ENCODE measurements at places on chromosomes 1 and 21.

- H3K27ac ChIP-seq: peak overlapping the region; percentile 46
- H3K4me3 ChIP-seq: peak overlapping the region; percentile 63
- DNase-seq: no peak
- peaks cover 51% of the 10 kb centered on the region for H3K27me3 ChIP-seq
Observed at GRCh38 chr1:1351511-1352427, 2.6 kb upstream of the DVL1 start.

- H3K27me3 ChIP-seq: no peaks in the 10 kb centered on the region
- H3K27ac ChIP-seq: peak overlapping the region; percentile 100
- H3K36me3 ChIP-seq: peaks cover 2% of the 10 kb centered on the region
- DNase-seq: peak; percentile 58
- H3K4me1 ChIP-seq: peaks cover 74% of the 10 kb centered on the region
Observed at GRCh38 chr1:18927082-18927653, 24.8 kb upstream of the ALDH4A1 start.

- H3K4me3 ChIP-seq: no peak overlapping the region
- no peak overlapping the region for H3K27ac ChIP-seq
- peaks cover 3% of the 10 kb centered on the region for H3K27me3 ChIP-seq
- no peak for DNase-seq
- H3K36me3 ChIP-seq: no peaks in the 10 kb centered on the region
- H3K4me1 ChIP-seq: no peaks in the 10 kb centered on the region
Observed at GRCh38 chr1:63874278-63874880, 100.6 kb downstream of the ROR1 start.

DNA sequence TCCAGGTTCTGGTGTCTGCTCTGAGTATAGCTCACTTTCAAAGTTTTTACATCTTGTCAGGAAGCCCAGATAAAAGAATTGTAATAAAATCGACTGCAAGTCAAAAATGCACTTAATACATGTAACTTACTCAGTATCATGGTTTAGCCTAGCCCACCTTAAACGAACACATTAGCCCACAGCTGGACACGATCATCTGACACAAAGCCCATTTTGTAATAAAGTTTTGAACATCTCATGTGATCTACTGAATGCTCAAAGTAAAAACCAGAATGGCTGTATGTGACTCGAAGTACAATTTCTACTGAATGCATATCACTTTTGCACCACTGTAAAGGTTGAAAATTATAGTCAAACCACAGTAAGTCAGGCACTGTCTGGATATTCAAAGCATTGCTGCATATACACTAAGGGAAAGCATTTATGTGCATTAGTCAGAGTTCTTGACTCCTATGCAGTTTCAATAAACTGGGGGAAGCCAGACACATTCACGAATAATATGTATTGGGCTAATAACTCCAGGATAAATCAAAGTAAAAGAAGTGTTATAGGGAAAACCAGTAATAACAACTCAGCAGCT, 12.2 kb upstream of the TDRD10 start:
- H3K4me3 ChIP-seq: no peak overlapping the region
- no peak overlapping the region for H3K27ac ChIP-seq
- no peak for DNase-seq
- peaks cover 46% of the 10 kb centered on the region for H3K27me3 ChIP-seq
- peaks cover 24% of the 10 kb centered on the region for H3K4me1 ChIP-seq

DNA sequence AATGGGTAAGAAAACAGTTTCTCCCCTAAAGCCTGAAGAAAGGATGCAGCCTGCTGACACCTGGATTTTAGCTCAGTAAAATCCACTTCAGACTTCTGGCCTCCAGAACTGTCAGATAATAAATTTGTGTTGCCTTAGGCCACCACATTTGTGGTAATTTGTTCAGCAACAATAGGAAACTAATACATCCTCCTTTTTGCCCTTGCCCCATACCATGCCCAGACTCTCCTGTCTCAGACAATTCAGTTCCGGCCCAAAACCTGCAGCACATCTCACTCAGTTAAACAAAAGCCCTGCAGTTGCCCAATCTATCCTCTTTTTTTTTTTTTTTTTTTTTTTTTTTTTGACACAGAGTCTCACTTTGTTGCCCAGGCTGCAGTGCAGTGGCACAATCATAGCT, 25.8 kb downstream of the SMIM12 start:
- no peaks in the 10 kb centered on the region for H3K36me3 ChIP-seq
- no peaks in the 10 kb centered on the region for H3K27me3 ChIP-seq
- no peak overlapping the region for H3K27ac ChIP-seq
- DNase-seq: no peak
- no peak overlapping the region for H3K4me3 ChIP-seq

DNA sequence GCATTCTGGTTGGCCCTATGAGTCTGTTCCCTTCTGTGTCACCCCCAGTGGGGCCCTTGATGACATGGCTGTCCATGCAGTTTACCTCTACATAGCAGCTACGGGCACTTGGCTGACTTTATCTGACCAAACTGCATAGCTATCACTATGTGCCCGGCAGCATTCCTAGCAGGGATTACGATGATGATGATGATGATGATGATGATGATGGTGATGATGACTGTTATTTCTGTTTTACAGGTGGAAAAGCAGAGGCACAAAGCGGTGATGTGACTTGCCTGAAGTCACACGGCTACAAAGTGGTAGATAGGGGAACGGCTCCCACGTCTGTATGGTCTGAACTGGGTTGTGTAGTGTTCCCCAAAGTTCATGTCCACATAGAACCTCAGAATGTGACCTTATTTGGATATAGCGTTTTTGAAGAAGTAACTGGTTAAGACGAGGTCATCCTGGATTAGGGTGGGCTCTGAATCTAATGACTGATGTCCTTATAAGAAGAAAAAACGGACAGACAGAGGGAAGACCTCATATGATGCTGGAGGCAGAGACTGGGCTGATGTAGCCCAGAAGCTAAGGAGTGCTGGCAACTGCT, 57.6 kb downstream of the RUNX1 start:
- no peak overlapping the region for H3K4me3 ChIP-seq
- peaks cover 57% of the 10 kb centered on the region for H3K4me1 ChIP-seq
- peaks cover 19% of the 10 kb centered on the region for H3K27me3 ChIP-seq
- DNase-seq: no peak

DNA sequence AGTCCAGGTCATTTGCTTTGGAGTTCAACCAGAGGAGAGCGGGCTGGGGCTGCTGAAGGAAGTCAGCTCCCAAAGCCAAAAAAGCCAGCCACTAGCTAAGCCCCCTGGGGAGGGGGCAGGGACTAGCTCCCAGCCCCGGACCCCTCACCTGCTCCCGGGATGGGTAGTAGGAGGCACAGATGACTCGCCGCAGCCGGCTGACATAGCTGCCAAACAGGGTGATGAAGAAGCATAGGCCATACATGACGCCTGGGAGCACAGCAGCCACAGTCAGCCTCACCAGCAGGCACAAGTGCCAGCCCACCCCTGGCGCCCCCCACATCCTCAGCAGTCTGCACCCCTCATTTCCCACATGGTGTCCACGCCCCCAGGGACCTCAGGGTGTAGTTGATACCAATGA, 7.4 kb downstream of the DCST2 start:
- H3K4me1 ChIP-seq: no peaks in the 10 kb centered on the region
- no peak for DNase-seq
- no peak overlapping the region for H3K27ac ChIP-seq
- H3K4me3 ChIP-seq: no peak overlapping the region
- H3K27me3 ChIP-seq: peaks cover 29% of the 10 kb centered on the region

DNA sequence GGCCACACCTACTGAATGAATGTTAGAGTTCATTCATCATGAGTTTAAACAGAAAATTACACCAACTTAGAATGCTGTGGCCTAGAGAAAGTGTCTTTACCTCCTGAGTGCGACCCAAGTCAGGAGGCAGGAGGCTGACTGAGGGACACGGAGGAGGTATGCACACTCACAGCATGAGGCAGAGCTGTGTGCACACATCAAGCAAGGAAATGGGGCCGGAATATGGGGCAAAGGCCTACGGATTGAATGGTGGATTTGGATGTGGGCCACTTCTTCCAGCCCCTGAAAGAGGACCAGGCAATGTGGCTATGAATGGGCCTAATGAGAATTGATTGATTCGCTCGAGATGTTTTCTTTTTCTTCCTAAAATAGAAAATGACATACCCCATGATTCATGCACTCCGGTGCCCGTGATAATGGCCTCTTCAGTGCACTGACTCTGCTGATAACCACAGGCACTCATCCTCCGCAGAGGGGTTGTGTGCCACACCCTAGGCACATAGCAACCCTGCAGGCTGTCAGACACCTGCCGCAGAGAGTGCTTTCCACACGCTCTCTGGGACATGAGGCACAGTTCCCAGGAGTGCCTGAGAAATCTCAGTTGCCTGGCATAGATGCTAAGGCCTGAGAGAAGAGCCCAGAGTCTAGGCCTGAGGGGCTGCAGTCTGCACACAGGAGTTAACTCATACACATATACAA, 155.5 kb downstream of the GLUL start:
- H3K27ac ChIP-seq: no peak overlapping the region
- peaks cover 4% of the 10 kb centered on the region for H3K27me3 ChIP-seq
- no peak overlapping the region for H3K4me3 ChIP-seq
- H3K36me3 ChIP-seq: no peaks in the 10 kb centered on the region
- peaks cover 5% of the 10 kb centered on the region for H3K4me1 ChIP-seq

- no peak overlapping the region for H3K4me3 ChIP-seq
- H3K27me3 ChIP-seq: peaks cover 66% of the 10 kb centered on the region
- no peak for DNase-seq
- peaks cover 35% of the 10 kb centered on the region for H3K4me1 ChIP-seq
- no peak overlapping the region for H3K27ac ChIP-seq
Observed at GRCh38 chr1:11340233-11340632, 67.2 kb downstream of the UBIAD1 start.

GRCh38 chr1:172394141-172394751, 26.2 kb upstream of the C1orf105 start:
- peaks cover 10% of the 10 kb centered on the region for H3K36me3 ChIP-seq
- no peaks in the 10 kb centered on the region for H3K27me3 ChIP-seq
- H3K4me3 ChIP-seq: peak overlapping the region; percentile 49
- peaks cover 69% of the 10 kb centered on the region for H3K4me1 ChIP-seq

GRCh38 chr1:109981004-109981335, 3.6 kb upstream of the AHCYL1 start:
- peaks cover 41% of the 10 kb centered on the region for H3K27me3 ChIP-seq
- H3K4me1 ChIP-seq: peaks cover 11% of the 10 kb centered on the region
- no peak for DNase-seq
- no peak overlapping the region for H3K4me3 ChIP-seq
- H3K27ac ChIP-seq: no peak overlapping the region

DNA sequence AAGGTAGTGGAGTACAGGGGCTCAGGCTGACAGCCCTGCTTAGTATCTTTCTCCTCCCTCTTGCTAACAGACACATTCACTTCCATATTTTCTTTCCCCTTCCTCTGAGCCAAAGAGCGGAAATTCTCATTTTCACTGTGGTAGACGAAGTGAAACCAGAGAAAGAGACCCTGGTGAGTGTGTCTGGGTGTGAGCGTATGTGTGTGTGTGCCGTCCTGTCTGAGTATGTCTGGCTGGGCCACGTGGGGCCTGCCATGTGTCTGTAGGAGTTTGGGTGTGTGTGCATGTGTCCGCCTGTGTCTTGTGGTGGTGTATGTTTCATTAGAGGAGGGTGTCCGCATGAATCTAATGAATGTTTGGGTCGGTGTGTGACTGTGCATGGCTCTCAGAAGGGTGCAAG, 1.7 kb downstream of the COL8A2 start:
- peaks cover 11% of the 10 kb centered on the region for H3K4me1 ChIP-seq
- H3K27ac ChIP-seq: no peak overlapping the region

- no peak overlapping the region for H3K27ac ChIP-seq
- H3K4me3 ChIP-seq: no peak overlapping the region
- DNase-seq: no peak
- peaks cover 9% of the 10 kb centered on the region for H3K27me3 ChIP-seq
- H3K4me1 ChIP-seq: peaks cover 3% of the 10 kb centered on the region
Observed at GRCh38 chr1:241579434-241579833, 47.3 kb downstream of the KMO start.

GRCh38 chr1:172467446-172467845, 23.6 kb upstream of the PIGC start:
- no peak for DNase-seq
- H3K36me3 ChIP-seq: no peaks in the 10 kb centered on the region
- no peaks in the 10 kb centered on the region for H3K27me3 ChIP-seq
- no peak overlapping the region for H3K4me3 ChIP-seq

GRCh38 chr21:44010429-44010828, 1.7 kb upstream of the TRAPPC10 start:
- H3K36me3 ChIP-seq: peaks cover 19% of the 10 kb centered on the region
- H3K4me3 ChIP-seq: peak overlapping the region; percentile 19
- H3K27me3 ChIP-seq: no peaks in the 10 kb centered on the region
- DNase-seq: no peak

DNA sequence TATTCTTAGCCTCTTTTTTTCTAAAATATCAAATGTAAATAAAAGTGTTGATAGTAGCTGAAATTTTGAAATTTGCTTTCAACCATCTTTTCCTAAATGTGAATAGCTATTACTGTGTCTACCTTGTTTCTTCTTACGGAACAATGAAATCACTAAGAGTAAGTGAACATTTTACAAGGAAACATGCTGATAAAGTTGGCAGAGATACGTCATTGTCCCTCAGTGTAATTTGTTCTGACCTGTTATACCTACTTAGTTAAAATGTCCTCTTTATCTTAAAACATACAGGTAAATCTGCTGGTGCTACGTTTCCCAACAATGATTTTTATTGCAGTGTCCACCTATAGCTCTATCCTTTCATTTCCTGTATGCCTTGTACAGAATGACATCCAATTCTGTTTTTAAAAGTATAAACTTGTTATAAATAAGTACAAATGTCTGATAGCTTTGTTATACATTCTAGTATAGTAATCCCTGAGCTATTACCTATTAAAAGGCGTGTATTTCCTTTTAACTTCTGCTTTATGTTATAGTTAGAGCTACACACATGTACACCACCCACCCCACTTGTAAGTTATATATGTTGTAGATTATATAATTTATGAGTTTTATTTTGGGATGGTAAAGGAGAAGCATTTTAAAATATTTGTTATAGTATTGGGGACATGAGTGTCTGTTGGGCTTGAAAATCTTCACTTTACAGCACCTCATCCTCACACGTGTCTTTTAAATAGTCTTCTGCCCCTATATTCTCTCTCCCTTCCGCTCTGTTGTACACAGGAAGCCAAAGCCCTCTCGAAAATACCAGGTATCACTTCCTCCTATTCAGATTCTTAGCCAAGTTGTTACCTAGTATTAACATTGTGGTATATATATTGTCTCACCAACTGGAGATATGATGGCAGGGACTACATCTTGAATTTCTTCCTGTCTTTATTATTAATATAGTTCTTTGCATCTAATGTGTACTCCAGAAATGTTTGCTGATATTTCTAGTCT, 25.2 kb downstream of the LAMC1 start:
- H3K27me3 ChIP-seq: peaks cover 38% of the 10 kb centered on the region
- DNase-seq: no peak
- no peak overlapping the region for H3K27ac ChIP-seq
- no peak overlapping the region for H3K4me3 ChIP-seq
- peaks cover 5% of the 10 kb centered on the region for H3K4me1 ChIP-seq

- H3K4me3 ChIP-seq: no peak overlapping the region
- no peak for DNase-seq
- H3K36me3 ChIP-seq: no peaks in the 10 kb centered on the region
Observed at GRCh38 chr1:62467092-62467491, 30.2 kb downstream of the USP1 start.
